NB4 (cell line): ENCODE measurements at places on chromosomes 7 and 10.

GRCh38 chr7:134004829-134005505 is 122.2 kb upstream of the LRGUK start:
- DNase-seq: no peak

- DNase-seq: peak; percentile 79
These were observed 11.8 kb downstream of the BZW2 start for GRCh38 chr7:16657656-16658279.

- DNase-seq: no peak
These were observed 57.3 kb upstream of the GSAP start for GRCh38 chr7:77473229-77474005.

GRCh38 chr7:106623853-106624252 is 37.1 kb downstream of the CCDC71L start:
- no peak for DNase-seq

- peak; percentile 15 for DNase-seq
These were observed 892.0 kb upstream of the AUTS2 start for GRCh38 chr7:68706291-68706690.

DNA sequence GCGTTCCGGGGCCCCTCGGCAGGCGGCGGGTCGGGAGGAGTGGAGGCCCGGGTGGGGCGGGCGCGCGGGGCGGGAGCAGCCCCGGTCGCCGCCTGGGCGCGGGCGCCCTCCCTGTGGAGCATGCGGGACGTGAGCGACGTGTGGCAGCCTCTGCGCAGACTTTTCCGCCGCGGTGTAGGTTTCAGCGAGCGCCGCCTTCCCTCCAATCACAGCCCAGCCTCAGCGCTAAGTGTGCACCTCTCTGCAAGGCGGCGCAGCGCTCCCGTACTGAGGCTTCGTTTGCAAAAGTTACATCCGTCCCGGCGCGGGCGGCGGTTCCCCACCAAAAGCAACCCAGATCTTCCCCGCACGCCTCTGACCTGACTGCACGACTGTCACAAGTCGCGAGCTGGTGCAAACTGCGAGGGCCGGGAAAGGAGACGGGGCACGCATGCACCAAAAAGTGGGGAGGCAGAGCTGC is 1.2 kb upstream of the PFKFB3 start:
- peak; percentile 63 for DNase-seq

GRCh38 chr7:44720301-44720700 is 28.3 kb upstream of the ZMIZ2 start:
- no peak for DNase-seq

- no peak for DNase-seq
These were observed 318.9 kb downstream of the CXCL12 start for GRCh38 chr10:44065788-44066526.

DNA sequence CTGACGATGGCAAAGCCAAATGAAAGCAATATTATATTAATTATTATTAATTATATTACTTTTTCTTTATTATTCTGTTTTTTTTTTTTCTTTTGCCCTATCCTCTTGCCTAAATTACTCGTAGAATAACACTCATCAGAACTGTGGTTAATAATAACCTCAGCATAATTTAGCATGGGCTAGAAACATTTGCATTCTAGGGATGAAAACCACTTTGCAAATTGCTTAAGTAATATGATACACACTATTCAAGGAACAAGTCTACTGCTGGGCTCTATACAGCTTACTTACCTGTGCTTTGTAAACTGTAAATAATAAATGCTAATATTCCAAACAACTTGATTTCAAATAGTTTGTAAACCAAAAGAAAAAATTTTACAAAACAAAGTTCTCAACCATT is 375.8 kb downstream of the HGF start:
- DNase-seq: no peak

DNA sequence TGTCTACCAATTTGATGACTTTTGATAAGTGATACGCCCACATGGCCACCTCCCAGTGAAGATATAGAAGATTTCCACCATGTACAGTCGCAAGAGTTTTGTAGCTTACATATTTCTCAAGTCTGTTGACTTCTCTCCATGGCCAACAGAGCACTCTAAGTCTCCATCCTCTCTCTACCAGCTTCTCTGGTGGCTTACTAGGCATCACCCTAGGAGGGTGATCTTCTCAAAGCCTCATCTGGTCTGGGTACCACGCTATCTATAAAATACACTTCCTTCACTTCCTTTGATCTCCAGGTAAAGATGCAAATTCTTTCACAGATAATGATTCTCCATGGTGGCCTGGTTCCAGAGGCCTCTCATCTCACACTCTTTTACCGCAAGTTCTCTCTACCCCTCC is 49.9 kb downstream of the CALN1 start:
- no peak for DNase-seq

GRCh38 chr7:87036985-87037384 is 22.5 kb downstream of the ELAPOR2 start:
- no peak for DNase-seq

DNA sequence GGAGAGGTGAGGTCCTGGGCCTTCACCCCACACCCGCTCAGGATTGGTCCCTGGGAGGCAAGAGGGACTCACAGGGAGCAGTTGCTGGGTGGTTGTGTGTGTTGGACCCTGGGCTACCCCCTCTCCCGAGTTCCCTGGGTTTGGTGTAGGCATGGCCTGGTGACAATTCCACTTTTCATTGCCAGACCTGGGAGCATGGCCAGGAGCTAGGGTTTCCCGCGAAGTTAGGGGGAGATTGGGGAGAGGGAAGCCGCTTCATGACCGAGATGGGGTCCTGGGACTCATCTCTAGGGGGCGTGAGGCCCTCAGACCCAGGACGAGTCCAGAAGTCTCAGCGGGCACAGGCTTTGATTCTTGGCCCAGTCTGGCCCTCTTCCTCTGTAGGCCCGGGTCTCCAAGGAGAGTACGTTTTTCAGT is 606 bp downstream of the PALD1 start:
- peak; percentile 52 for DNase-seq

DNA sequence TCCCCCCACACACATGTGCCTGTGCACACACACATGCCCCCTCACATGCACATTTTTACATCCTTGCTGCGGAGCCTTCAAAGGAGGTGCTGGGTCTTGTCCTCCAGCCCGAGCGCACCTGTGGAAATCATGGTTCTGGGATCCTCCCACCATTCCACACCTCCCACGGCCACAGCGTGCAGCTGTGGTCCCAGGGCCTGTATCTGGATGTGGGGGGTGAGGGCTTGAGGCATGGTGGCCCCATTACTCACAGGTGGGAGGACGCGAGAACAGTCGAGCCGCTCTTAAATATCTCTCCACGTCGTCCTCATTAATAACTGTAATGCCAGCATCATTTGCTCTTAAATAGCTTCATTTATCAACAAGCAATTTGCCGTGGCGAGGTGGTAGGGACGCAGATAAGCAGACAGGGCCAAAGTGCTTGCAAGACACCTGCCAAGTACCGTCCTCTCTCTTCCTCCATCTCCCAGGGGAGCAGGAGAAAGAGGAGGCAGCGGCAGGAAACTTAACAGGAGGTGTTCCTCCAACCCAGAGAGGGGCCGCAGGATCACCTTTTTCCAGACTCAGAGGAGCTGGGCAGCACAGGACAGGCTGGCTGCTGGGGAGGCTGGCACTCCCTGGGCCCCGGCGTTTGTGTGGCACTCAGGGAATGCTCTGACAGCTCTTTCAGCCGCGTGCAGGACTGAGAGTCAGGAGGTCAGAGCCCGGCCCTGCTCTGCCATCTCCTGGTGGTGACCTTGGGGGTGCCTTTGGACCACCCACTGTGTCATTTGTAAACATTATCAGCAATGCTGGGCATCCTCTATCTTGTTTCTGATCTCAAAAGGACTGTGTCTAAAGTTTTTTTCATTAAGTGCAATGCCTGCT is 87.4 kb downstream of the CDH23 start:
- no peak for DNase-seq
